Activated B cell treated with CpG ODN at 0.5 μM for 24 hours (primary cell): ENCODE measurements at places on chromosomes 6 and 20. TPM values are rescaled to one million over a fixed set of nuclear protein-coding genes. Genes with fewer than 3 reads are reported as not detected.
A peak's percentile ranks its signal among the peaks of the same experiment; 100 is the strongest.

OR2H2 gene
- total RNA-seq, result not detected in 2 replicates

GRCh38 chr6:135183002-135183531 lies 2.0 kb downstream of the MYB start:
- no peaks in the 10 kb centered on the region for H3K27me3 ChIP-seq
- H3K36me3 ChIP-seq, result peaks cover 3% of the 10 kb centered on the region
- H3K4me3 ChIP-seq, result peak overlapping the region; percentile 87
- H3K27ac ChIP-seq, result peak overlapping the region; percentile 57

DNA sequence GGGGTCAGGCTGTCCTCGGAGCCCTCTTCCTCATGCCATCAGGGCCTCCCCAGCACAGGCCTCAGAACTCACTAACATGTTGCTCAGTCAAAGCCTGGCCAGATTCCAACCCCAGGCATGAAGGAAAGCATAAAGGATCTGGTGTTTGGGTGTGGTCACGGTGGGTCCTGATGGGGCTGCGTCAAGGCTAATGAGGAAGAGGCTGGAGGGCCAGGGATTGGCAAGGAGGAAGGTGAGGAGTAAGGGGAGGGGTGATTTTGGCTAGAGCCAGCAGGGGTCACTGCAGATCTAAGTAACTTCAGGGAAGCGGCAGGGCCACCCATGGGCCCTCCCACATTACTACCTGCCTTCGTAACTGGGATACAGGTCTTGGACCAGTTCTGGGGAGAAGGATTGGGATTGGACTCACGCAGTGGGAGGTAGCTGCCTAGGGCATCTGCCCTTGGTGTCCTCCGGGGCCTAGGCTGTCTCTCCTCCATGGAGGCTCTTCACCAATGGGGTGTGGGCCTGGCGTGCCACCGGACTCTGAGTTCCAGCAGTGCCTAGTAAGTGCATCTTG lies 36.2 kb upstream of the MRPS18A start:
- no peaks in the 10 kb centered on the region for H3K36me3 ChIP-seq
- peak; percentile 46 for DNase-seq
- H3K27me3 ChIP-seq, result peaks cover 5% of the 10 kb centered on the region
- H3K4me3 ChIP-seq, result no peak overlapping the region
- peaks cover 27% of the 10 kb centered on the region for H3K4me1 ChIP-seq

DNA sequence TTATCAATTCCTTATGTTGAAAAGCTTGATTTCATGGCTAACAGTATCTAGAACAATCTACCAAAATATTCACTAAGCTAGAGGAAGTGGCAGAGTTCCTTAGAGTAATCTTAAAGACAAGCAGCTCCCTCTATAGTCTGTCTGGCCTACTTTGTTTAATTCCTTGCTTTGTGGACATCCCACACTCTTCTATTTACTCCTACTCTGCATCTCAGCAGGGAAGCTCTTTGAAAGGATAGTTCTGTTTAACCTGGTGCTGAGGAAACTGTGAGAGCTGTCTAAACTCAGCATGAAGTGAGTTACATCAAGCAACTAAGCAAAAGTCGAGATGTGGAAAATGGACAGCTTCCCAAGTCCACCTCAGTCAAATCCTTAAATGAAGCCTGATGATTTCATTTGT lies 4.3 kb downstream of the REV3L start:
- peak overlapping the region; percentile 77 for H3K27ac ChIP-seq
- no peak overlapping the region for H3K4me3 ChIP-seq
- H3K4me1 ChIP-seq, result peaks cover 33% of the 10 kb centered on the region
- H3K36me3 ChIP-seq, result peaks cover 6% of the 10 kb centered on the region

DNA sequence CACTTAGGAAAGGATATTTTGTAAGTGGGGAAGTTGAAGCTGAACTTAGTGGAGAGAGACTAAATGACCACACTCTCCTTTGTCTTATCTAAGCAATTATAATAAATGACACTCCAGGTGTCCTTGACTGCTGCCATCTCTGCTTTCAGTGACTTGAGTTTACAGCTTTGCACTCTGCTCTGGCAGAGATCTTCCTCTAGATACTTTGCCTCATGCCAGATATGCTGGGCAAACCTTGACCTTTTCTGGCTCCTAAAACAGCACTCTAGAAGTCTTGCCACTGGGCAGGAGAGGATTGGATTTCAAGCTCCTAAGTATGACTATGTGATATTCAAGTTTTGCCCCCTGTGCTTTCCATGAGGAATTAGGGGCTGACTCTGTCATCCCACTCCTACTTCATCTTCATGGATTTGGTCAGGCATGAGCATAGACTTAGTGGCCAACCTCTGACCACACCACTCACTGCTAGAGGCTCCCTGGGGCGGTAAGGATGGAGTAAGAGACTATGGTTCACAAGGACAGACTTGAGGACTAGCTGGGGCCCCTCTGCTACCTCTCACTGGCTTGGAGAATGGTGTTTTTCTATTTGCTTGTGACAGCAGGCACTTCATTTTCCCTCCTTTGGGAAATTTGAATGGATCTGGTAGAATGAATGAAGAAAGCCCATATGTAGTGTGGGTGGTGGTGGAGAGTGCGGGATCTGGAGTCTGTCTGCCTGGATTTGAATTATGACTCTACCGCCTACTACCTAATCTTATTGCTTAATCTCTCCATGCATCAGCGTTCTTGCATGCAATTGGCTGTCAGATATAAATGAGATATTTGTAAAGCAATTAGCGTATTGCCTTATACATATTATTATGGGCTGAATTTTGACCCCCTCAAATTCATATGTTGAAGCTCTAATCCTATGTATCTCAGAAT lies 191.4 kb downstream of the REV3L start:
- no peak overlapping the region for H3K27ac ChIP-seq
- H3K4me1 ChIP-seq, result peaks cover 10% of the 10 kb centered on the region
- DNase-seq, result no peak
- H3K4me3 ChIP-seq, result no peak overlapping the region

DNA sequence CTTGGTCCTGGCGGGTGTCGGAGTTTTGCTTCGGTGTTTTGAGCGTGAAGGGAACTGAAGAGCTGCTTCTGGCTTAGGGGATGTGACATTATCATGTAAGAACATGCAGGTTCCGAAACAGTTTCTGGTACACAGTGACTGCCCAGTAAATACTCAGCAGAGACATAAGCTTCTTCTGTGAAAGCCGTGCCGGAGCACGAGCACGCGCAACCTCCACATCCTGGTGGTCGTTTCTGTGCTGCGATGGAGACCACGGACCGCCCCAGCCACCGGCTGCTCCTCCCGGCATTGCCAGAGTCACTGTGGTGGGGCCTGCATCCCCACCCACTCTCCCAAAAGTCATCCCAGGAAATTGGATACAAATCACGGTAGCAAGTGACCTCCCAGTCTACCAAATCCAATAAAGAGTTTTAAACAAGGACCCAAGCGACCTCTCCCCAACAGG lies 18.7 kb downstream of the KIF25 start:
- no peak for DNase-seq
- no peaks in the 10 kb centered on the region for H3K27me3 ChIP-seq
- H3K27ac ChIP-seq, result no peak overlapping the region
- H3K36me3 ChIP-seq, result no peaks in the 10 kb centered on the region
- H3K4me1 ChIP-seq, result no peaks in the 10 kb centered on the region
- H3K4me3 ChIP-seq, result no peak overlapping the region

DNA sequence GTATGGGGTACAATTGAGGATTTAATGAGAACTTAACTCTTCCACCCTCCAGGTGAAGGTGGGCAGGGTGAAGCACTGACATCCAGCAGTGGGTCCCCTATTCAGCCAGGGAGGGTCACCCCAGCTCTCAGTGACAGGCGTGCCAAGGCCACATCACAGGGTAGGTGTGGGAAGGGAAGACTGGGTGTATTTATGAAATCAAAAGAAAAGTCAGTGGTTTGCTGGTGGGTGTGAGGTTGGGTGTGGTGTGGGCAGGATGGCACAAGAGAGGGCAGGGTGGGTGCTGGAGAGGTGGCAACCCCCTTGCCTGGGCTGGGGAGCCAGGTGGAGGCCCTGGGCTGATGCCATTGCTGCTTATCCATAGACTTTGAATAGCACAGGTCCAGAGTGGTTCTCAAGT lies 16.6 kb downstream of the SYNDIG1 start:
- H3K36me3 ChIP-seq, result no peaks in the 10 kb centered on the region
- DNase-seq, result no peak
- H3K4me1 ChIP-seq, result no peaks in the 10 kb centered on the region
- no peaks in the 10 kb centered on the region for H3K27me3 ChIP-seq

GRCh38 chr6:91683240-91683639 lies 1096.4 kb upstream of the MAP3K7 start:
- H3K4me3 ChIP-seq, result no peak overlapping the region
- H3K27me3 ChIP-seq, result no peaks in the 10 kb centered on the region
- no peak overlapping the region for H3K27ac ChIP-seq
- H3K36me3 ChIP-seq, result no peaks in the 10 kb centered on the region
- H3K4me1 ChIP-seq, result no peaks in the 10 kb centered on the region
- no peak for DNase-seq

DNA sequence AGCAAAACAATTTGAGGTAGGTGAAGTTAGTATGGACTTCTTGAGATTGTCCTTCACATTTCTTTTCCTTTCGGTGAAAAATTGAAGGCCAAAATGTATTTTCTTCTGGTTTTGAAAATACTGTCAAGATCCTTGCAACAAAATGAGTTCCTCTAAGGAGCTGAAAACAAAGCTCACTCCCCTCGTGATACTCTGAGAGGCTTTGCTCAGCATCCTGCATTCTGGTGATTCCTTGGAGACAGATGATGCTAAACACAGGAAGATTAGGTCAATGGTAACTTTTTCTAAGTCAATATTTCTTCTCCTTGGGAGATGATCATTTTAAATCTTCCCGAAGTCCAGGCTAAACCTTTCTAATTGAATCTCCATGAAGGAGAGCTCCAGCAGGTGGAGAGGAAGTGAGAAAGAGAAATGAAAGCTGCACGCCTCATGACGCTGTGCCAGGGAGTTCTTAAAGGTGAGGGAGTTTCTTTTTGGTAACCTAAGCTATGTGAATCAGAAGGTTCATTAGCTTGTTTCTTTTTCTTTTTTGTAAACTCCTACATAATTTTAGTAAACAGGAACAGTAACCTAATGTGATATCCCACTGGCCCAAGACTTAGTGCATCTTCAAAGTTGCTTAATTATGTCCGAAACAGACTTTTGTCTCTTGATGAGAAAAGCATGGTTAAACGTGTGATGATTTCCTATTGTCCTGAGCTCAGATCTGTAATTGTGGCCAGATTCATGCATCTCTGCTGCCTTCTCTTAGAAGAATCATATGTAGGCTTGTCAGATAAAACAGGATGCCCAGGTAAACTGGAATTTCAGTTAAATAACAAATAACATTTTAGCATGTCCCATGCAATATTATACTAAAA lies 15.0 kb downstream of the ESR1 start:
- DNase-seq, result no peak
- no peaks in the 10 kb centered on the region for H3K27me3 ChIP-seq
- H3K27ac ChIP-seq, result peak overlapping the region; percentile 8
- H3K4me3 ChIP-seq, result peak overlapping the region; percentile 59

- DNase-seq, result no peak
- no peak overlapping the region for H3K27ac ChIP-seq
- no peaks in the 10 kb centered on the region for H3K36me3 ChIP-seq
- H3K4me1 ChIP-seq, result peaks cover under 1% of the 10 kb centered on the region
- no peaks in the 10 kb centered on the region for H3K27me3 ChIP-seq
Measured at GRCh38 chr6:134058622-134059366, 6.4 kb upstream of the SLC2A12 start.

GRCh38 chr20:23081263-23081819 lies 4.8 kb downstream of the CD93 start:
- H3K4me3 ChIP-seq, result no peak overlapping the region
- H3K27ac ChIP-seq, result no peak overlapping the region
- H3K4me1 ChIP-seq, result no peaks in the 10 kb centered on the region
- no peaks in the 10 kb centered on the region for H3K36me3 ChIP-seq

GRCh38 chr6:99013661-99014060 lies 65.9 kb upstream of the FBXL4 start:
- no peak for DNase-seq
- H3K4me1 ChIP-seq, result no peaks in the 10 kb centered on the region
- H3K27me3 ChIP-seq, result peaks cover 8% of the 10 kb centered on the region
- no peak overlapping the region for H3K27ac ChIP-seq
- H3K36me3 ChIP-seq, result no peaks in the 10 kb centered on the region
- H3K4me3 ChIP-seq, result no peak overlapping the region
